ENCODE measurements at places on chromosomes 3 and 15.

- no peaks in the 10 kb centered on the region for H3K4me1 ChIP-seq
- H3K27me3 ChIP-seq, result peaks cover 5% of the 10 kb centered on the region
- no peak overlapping the region for H3K27ac ChIP-seq
Measured at GRCh38 chr3:197017003-197017402, 12.6 kb downstream of the MELTF start.

- peak overlapping the region; percentile 60 for H3K27ac ChIP-seq
- no peaks in the 10 kb centered on the region for H3K27me3 ChIP-seq
- H3K4me3 ChIP-seq, result no peak overlapping the region
- no peaks in the 10 kb centered on the region for H3K4me1 ChIP-seq
Measured at GRCh38 chr3:64143409-64144130, 81.7 kb downstream of the PRICKLE2 start.

DNA sequence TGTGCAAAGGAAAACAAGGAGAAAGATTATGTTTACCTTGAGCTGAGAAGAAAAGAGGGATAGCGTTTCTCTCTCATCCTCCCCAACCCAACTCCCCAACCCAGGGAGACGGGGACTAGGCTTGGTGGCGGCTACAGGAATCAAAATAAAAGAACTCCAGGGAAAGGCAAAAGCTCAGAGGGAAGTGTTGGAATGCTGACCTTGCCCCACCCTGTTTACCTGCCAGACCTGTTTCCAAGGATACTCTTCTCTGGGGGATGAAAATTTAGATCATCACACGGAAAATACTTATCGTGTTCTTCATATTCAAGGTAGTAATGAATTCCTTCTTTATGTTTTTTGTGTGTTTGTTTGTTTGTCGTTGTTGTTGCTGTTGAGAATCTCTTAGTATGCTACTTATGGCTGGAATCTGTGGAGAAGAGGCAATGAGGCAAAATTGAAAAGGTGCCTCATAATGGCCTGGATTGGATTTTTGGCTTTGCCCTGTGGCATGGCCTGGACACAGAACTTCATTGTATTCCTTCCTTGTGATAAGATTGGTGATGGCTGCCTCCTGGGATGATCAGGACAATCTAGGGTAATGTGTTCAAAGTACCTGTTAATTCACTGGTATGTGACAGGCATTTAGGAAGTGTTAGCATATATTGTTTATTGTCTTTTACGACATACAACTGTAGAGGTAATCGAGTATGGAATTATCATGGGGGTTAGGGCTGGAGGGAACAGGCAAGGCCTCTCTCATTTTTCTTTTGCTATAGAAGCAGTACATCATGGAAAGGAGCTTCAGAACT lies 11.1 kb upstream of the TPRG1 start:
- no peak for DNase-seq
- no peak overlapping the region for H3K27ac ChIP-seq
- no peaks in the 10 kb centered on the region for H3K27me3 ChIP-seq
- no peaks in the 10 kb centered on the region for H3K36me3 ChIP-seq

DNA sequence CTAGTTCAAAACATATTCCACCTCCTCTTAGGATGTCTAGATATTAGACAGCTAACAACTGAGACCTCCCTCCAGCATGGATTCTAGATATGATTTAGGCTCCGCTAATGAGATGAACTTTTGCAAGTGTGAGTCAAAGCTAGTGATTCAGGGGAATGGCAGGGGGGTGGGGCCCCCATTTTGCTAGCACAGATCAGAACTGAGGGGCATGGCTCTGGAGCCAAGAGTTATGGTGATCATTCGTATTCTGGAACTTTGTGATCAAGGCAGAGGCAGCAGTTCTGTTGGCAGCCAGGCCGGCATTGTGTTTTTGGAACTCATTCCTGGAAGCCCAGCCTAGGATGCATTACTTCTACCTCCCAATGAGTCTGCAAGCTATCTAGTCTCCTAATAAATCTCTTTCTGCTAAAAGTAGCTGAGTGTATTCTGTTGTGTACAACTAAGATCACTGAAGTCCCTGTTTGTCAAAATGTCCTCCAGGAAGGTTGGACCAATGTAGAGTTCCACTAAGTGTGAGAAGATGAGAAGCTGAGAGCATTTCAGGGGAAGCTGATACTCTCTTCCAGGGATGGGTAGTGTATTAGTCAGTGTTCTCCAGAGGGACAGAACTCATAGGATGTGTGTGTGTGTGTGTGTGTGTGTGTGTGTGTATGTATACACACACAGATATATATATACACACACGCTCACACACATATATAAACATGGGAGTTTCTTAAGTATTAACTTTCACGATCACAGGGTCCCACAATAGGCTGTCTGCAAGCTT lies 312.7 kb downstream of the TLE3 start:
- H3K36me3 ChIP-seq, result no peaks in the 10 kb centered on the region
- H3K4me3 ChIP-seq, result no peak overlapping the region
- no peaks in the 10 kb centered on the region for H3K27me3 ChIP-seq
- H3K27ac ChIP-seq, result no peak overlapping the region
- no peak for DNase-seq
- H3K4me1 ChIP-seq, result peaks cover 10% of the 10 kb centered on the region

DNA sequence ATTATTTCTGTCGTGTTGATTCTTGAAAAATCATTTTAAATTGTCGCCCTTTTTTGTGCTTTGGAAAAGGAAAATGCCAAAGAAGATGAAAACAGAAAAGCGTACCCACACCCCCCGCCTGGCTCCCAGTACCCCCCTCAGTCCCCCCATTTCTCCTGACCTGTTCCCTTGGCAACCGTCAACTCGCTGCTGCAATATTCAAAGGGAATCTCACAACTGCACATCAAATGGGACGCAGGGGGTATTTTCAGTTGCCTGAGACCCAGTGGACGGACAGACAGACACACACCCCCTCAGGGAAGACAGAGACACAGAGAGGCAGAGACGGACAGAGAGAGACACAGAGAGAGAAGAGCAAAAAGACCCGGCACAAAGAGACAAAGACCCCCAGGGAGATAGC lies 83.5 kb upstream of the PRR20G start:
- DNase-seq, result no peak
- H3K4me1 ChIP-seq, result no peaks in the 10 kb centered on the region
- H3K4me3 ChIP-seq, result no peak overlapping the region
- H3K27ac ChIP-seq, result no peak overlapping the region
- peaks cover 4% of the 10 kb centered on the region for H3K27me3 ChIP-seq

DNA sequence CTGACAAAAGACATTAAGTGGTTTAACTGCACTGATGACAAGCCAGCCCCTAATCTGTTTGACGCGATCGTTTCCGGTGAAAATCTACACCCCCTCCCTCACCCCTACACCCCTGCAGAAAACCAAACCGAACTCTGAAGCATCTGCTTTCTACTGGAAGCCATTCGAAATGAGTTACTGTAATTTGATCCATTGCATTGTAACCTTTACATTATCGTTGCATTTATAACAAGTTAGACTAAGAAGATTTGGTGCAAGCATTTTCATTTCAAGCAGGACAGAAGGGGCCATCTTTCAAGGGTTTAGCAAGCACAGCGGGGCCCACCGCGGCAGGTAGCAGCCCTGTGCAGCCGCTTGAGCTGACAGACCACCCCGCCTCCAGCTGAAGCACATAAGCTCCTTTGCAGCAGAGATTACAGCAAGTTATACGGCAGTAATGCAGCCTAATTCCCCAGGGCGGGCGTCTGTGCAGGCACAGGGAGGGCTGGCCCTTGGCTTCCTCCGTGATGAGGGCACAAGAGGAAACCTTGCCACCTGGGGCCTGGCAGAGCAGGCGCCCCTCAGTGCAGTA lies 79.3 kb downstream of the CHSY1 start:
- DNase-seq, result no peak
- no peak overlapping the region for H3K27ac ChIP-seq
- H3K27me3 ChIP-seq, result no peaks in the 10 kb centered on the region
- H3K4me3 ChIP-seq, result no peak overlapping the region

GRCh38 chr3:2495746-2496145 lies 397.1 kb downstream of the CNTN4 start:
- no peaks in the 10 kb centered on the region for H3K27me3 ChIP-seq
- DNase-seq, result no peak
- H3K27ac ChIP-seq, result no peak overlapping the region
- H3K4me1 ChIP-seq, result no peaks in the 10 kb centered on the region
- H3K4me3 ChIP-seq, result no peak overlapping the region

DNA sequence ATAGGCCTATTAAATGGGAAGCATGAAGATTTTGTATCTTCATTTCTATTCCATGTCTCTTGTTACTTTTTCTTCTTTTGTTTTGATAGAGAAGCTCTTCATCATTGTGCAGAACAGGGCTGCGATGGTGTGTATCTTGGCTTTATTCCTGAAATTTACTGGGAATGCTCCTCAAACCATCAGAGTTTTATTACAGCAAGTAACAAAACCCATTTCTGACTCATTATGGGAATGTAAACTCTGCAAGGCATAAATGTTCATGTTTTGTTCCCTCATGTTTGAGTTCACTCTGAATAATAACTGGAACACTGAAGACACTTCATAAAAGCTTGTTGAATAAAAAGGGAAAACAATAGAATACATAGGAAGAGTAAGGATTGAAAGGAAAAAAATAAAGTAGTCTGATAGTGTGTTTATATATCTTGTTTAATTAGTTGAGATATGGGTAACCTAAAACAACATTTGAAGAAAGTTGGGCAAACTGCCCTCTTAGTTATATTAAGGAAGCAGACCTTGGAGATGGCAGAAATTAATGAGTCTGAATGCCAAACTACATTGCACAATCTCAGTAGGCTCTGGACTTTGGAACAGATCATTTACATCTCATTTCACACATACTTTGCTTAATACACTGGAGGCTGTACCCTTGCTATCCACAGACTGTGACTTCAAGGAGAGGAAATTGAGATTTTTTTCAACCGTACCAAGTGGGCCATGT lies 521.5 kb downstream of the GRM7 start:
- no peaks in the 10 kb centered on the region for H3K27me3 ChIP-seq
- DNase-seq, result no peak
- no peak overlapping the region for H3K27ac ChIP-seq
- no peak overlapping the region for H3K4me3 ChIP-seq
- H3K36me3 ChIP-seq, result no peaks in the 10 kb centered on the region

DNA sequence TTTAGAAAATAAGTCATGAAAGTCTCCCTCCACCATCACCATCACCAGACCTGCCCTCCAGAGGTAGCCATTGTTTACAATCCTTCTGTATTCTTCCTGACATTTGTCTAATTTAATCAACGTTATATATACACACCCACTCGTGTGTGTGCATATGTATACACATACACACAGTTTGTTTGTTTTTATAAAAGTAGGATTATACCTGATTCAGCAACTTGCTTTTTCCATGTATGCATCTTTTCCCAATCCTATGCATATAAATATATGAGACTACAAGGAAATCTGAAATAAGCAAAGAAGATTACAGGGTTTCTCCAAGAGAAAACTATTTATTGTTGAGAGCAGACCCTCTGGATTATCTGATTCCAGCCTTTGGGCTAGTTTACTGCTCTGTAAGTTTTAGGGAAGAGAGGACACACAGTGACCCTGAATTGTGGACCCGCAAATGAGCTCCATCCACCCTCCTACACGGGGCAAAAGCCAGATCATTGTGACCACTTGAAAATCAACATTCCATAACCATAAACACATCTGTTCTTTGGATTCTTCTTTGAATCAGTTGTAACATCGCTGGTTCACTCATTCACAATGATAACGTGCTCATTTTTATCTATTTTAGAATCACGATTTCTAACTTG lies 104.3 kb downstream of the CPN2 start:
- no peak for DNase-seq
- no peak overlapping the region for H3K27ac ChIP-seq
- H3K4me3 ChIP-seq, result no peak overlapping the region
- no peaks in the 10 kb centered on the region for H3K27me3 ChIP-seq

- H3K27ac ChIP-seq, result no peak overlapping the region
- no peak for DNase-seq
- no peaks in the 10 kb centered on the region for H3K27me3 ChIP-seq
- H3K36me3 ChIP-seq, result no peaks in the 10 kb centered on the region
- no peaks in the 10 kb centered on the region for H3K4me1 ChIP-seq
- no peak overlapping the region for H3K4me3 ChIP-seq
Measured at GRCh38 chr15:85805420-85805819, 10.7 kb upstream of the KLHL25 start.

GRCh38 chr3:24310887-24311286 lies 183.8 kb downstream of the THRB start:
- H3K36me3 ChIP-seq, result no peaks in the 10 kb centered on the region
- H3K4me3 ChIP-seq, result no peak overlapping the region
- no peaks in the 10 kb centered on the region for H3K27me3 ChIP-seq
- DNase-seq, result no peak

DNA sequence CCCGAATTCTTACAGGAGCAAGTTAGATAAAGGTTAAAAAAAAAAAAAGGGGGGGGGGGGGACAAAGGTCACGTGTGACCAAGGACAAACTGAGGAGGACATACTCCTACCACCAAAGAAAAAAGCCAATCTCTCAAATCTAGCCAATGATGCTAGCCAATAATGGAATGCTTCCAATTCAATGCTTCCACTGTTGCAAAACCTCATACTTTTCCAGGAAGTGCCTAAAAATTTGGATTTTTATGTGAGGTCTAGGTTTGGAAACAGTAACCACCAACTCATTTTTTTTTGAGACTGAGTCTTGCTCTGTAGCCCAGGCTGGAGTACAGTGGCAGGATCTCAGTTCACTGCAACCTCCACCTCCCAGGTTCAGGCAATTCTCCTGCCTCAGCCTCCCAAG lies 11.4 kb downstream of the MSL2 start:
- no peaks in the 10 kb centered on the region for H3K36me3 ChIP-seq
- H3K4me1 ChIP-seq, result peaks cover 49% of the 10 kb centered on the region
- no peak overlapping the region for H3K4me3 ChIP-seq
- H3K27me3 ChIP-seq, result no peaks in the 10 kb centered on the region
- H3K27ac ChIP-seq, result no peak overlapping the region
- no peak for DNase-seq

- DNase-seq, result no peak
- H3K27ac ChIP-seq, result peak within 1 kb of the TSS; percentile 81
- no peaks in the 10 kb centered on the region for H3K36me3 ChIP-seq
- no peaks in the 10 kb centered on the region for H3K4me1 ChIP-seq
- H3K27me3 ChIP-seq, result no peaks in the 10 kb centered on the region
Measured at GRCh38 chr15:75346796-75347221, at the start of gene NEIL1. TSS of gene NEIL1 (plus strand) at chr15:75347039. CDS start at chr15:75348906, 1,867 bp downstream.

GRCh38 chr3:196789885-196790359 lies 50.3 kb downstream of the PAK2 start:
- no peaks in the 10 kb centered on the region for H3K36me3 ChIP-seq
- no peak for DNase-seq
- H3K27ac ChIP-seq, result no peak overlapping the region
- no peak overlapping the region for H3K4me3 ChIP-seq
- H3K27me3 ChIP-seq, result no peaks in the 10 kb centered on the region

GRCh38 chr3:62131620-62132019 lies 241.7 kb downstream of the FEZF2 start:
- H3K4me1 ChIP-seq, result no peaks in the 10 kb centered on the region
- no peak for DNase-seq
- no peaks in the 10 kb centered on the region for H3K27me3 ChIP-seq
- H3K36me3 ChIP-seq, result no peaks in the 10 kb centered on the region

GRCh38 chr3:190326930-190327329 lies 4.7 kb upstream of the CLDN1 start:
- H3K27me3 ChIP-seq, result no peaks in the 10 kb centered on the region
- H3K4me1 ChIP-seq, result no peaks in the 10 kb centered on the region
- H3K4me3 ChIP-seq, result no peak overlapping the region

- no peak for DNase-seq
- H3K4me3 ChIP-seq, result no peak overlapping the region
- peak overlapping the region; percentile 38 for H3K27ac ChIP-seq
- no peaks in the 10 kb centered on the region for H3K27me3 ChIP-seq
- H3K36me3 ChIP-seq, result no peaks in the 10 kb centered on the region
Measured at GRCh38 chr3:65713016-65713415, 325.7 kb downstream of the MAGI1 start.

All from tibial nerve (tissue), 4 donors.